ENCODE measurements at places on chromosomes 5 and 9.

DNA sequence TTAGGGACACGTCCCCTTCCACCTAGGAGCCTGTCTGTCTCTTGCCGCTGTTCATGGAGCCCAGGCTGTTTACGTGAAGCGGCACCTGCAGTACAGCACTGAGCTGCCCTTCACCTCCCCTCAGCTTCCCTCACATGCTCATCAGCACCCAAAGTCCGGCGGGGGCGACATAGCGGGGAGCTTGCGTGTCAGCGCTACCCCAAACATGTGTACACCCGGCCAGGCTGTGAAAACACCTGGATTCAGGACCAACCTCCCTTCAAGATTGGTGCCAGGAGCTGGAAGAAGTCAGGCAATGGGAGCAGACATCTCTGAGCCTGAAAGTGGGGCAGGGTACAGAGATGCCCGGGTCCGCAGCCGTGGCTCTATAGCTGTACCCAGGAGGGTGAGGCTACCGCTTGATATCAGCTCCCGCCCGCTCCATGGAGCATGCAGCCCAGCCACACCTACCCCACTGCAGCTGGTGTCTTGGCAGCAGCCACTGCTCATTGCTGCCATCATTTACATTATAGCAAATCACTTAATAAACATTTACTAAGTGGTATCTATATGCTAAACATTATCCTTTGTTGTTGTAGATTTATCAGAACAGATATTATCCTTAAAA, 712.1 kb downstream of the CDH9 start:
- DNase-seq: no peak

GRCh38 chr9:2209400-2209799, 194.3 kb downstream of the SMARCA2 start:
- DNase-seq: no peak

- DNase-seq: peak; percentile 34
Observed at GRCh38 chr5:115507681-115508080, 36.9 kb downstream of the FEM1C start.

DNA sequence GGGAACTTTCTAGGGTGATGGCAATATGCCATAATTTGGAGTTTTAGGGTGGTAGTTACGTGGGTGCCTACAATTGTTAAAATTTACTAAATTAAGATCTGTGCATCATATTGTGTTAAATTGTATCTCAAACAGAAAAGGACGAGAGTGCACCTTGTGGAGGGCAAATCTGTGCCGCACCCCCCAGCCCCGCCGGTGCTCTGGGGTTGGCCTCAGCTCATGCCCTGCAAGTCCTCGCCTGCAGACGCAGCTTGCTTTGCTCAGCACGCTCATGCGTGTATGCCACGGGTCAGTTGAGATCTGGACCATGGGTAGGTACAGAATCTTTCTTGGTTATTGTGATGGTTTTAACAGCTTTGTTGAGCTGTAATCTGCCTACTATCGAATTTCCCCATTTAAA, 33.7 kb upstream of the FCN1 start:
- DNase-seq: no peak

DNA sequence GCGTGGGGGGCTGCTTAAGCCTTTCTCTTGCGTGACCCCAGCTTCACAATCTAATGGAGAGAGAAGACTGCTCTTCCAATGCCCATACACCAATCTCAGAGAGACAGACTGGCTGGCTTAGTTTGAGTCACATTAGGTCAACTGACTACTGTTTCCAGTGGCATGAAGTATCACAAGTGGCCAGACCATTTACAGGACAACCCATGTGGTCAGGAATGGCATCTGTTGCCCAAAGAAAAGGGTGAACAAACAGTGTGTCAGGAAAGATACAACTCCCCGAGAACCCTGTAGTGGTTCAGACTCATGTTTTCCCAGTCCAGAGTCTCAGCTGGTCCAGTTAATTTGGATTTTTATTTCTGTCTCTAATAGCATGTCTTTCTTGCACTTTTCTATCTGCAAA, 177.4 kb upstream of the IL12B start:
- DNase-seq: no peak

DNA sequence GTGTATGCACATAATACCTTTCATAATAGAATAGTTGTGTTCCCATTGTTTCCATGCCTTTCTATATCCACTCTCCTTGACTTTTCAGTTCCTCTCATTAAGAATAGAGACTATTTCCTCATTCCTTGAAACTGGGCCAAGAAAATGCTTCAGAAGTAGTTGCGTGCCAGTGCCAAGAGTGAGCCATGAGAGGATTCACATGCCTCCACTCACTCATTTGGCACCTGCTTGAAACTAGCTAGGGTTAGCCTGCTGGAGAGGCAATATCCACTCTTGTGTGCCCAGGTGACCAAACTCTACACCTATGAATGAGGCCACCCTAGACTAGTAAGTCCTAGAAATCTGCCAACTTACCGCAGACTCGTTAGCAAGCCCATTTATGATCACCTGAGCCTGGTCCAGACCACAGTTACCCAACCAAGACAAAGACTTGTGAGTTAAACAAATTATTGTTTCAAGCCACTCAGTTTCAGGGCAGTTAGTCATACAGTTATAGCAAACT, 276.3 kb downstream of the EPB41L4A start:
- DNase-seq: no peak

- DNase-seq: no peak
Observed at GRCh38 chr9:125604196-125604595, 102.8 kb downstream of the MAPKAP1 start.

GRCh38 chr5:179819296-179820126, 1.2 kb upstream of the SQSTM1 start:
- DNase-seq: no peak

DNA sequence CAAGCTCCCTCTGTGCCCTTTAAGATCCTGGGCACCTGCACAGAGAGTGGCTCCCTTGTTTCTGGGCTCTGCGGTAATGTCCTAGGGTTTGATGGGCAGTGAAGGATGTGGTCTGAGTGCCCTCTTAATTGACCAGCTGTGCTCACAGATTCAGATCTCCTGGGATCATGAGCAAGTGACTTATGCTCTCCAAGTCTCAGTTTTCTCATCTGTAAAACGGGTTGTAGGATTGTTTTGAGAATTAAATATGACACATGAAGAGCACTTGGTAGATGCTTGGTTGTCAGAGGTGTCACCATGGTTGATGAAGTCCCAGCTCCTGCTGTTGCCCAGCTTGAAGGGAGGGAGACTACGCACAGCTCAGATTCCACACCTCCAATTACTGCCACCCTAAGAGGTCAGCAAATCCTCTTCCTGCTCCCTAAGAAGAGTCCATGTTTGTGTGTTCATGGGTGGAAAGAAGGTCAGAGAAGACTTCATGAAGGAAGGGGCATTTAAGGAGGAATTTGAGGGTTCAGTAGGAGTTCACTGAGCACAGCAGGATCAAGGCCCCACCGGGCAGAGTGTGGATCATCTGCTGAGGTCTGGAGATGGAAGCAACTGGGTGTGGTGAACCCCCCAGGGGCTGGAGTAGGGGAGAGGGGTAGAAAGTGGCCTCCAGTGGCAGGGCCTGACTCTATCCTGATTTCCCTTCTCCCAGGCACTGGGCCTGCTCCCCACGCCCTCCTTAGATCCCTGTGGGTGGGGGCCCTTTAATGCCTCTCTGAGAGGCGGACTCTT, 1.4 kb upstream of the PSD2 start:
- no peak for DNase-seq

DNA sequence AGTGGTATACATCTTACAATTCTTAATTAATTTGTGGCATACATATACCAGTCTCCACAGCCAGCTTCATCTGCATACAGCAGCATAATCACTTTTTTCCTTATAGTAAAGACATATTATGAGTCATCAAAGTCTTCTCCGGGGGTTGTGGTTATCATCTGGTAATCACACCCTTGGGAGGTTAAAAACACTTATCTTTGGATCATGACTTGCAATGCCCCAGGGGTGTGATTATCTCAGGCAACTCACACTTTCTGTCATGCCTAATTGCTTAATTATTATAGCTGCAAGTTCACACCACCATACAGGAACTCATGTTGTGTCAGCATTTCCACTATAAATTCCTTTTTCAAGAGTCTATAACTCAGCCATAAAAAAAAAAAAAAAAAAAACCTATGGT, 218.4 kb downstream of the ANXA1 start:
- no peak for DNase-seq

- no peak for DNase-seq
Observed at GRCh38 chr5:10596310-10596703, 32.4 kb downstream of the ANKRD33B start.

DNA sequence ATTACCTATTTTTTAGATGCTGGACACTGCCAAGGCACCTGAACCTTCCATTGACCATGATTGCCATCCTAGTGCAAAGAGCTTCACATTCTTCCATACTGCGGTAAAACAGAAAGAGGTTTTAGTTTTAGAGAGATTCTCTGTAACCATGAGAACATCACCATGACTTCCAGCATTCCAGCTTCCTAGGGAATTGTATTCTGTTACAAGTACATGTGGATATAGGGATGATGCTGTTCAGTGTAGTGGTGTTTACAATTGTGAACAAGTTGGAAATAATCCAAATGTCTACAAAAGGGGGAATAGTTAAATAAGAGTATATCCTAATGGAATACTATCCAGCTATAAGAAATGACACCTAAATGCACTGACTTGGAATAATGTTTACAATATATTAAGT, 22.4 kb downstream of the NIPSNAP3B start:
- DNase-seq: no peak

- DNase-seq: no peak
Observed at GRCh38 chr5:68225188-68225910, 9.8 kb downstream of the PIK3R1 start.

DNA sequence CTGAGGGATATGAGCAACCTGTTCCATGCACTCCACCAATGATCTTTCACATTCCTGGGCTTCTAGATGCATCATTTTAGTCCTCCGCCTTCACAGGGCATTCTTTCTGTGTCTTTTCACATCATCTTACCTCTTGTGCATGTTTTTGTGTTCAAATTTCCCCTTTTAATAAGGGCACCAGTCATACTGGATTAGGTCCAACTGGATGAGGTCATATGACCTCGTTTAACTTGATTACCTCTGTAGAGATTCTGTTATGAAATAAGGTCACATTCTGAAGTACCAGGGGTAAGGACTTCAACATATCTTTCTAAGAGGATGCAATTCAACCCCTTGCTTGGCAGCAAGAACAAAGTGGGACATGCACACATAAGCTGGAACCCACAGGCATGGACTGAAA, 335.3 kb upstream of the TLE4 start:
- DNase-seq: no peak

DNA sequence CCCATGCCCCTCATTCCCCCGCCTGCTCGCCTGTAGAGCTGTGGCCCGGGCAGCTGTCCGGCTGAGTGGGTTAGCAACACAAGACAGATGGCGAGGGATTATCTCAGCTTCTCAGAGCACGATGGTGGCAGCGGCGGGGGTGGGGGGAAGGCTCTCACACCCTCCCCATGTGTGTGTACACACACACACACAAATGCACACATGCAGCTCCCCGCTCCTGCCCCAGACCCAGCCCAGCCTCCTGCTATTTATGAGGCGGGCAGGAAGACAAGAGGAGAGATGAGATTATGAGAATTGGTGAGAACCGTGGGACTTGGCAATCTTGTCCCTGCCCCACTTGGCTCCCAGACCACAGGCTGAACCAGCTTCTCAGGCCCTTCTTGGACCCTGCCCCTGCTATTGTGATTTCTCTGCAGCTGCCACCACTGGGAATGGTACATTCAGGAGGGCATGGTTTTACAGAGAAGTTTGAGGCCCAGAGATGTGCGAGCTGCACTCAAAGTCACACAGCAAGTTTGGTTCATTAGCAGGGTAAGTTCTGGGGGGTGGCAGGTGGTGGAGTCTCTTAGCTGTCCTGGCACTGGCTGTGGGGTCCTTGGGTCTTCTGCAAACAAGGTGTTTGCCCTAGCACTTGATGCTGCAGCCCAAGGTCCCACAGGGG, 51.0 kb upstream of the PSD2 start:
- no peak for DNase-seq

- peak; percentile 43 for DNase-seq
Observed at GRCh38 chr9:33737811-33738606, 57.4 kb upstream of the PRSS3 start.

- no peak for DNase-seq
Observed at GRCh38 chr5:116626272-116626723, 51.7 kb upstream of the SEMA6A start.

DNA sequence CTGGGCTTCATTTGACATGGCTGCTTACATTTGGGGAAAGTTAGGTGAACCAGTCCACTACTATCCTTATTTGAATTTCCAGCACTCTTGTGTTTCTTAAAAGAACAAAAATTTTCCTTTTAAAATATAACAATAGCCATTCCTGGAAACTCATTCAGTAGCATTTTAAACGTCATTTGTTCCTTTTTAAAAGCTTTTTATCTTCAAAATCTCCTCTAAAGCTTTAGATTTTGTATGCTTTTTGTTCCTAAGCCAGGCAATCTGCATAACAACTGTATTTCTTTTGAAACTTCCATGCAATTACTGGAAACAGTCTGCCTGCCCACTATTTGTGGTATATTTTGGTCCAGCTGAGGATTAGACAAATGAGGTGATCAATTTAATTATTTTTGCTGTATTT, 172.2 kb upstream of the PLCXD3 start:
- DNase-seq: no peak

- DNase-seq: no peak
Observed at GRCh38 chr9:124625087-124625486, 117.9 kb upstream of the NR5A1 start.

DNA sequence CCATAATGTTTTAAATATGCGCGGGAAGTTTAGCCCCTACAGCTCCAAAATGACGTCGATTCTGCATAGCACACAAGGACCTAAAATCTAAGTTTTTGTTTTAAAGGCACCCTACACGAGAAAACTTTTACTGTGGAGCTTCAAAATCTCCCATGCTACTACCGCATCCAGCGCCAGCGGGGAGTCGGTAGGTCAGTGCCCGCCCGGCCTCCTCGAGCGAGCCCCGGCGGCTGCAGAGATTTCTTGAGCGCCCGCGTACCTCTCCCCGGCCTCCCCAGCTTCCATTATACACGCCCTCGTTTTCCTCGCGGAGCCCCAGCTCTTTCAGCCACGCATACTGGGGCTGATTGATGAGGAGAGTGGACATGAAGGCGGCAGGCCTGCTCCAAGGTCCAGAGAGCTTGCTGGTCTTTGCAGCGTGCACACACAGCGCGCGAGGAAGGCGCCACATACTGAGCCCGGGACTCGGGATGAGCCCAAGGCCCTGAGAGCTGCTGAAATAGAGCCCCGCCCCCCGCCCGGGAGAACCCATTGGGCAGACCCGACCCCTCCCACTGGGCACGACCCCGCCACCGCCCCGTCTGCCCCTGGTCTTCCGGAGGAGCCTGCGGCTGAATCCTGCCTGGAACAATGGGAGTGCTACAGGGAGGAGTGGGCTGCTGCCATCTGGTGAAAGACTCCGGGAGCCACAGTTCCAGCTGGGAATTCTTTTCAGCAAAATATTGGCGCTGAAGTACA, at the start of gene ALDH7A1:
TSS of gene ALDH7A1 (minus strand) at position 472 of the 738 bp plus-strand sequence. CDS start at position 451, 21 bp downstream.
- peak; percentile 75 for DNase-seq

- DNase-seq: no peak
Observed at GRCh38 chr5:134103998-134104654, 10.4 kb upstream of the TCF7 start.

GRCh38 chr9:7073706-7074105, 315.9 kb downstream of the KDM4C start:
- no peak for DNase-seq

- no peak for DNase-seq
Observed at GRCh38 chr9:27864644-27865438, 291.6 kb upstream of the C9orf72 start.

Data from amniotic stem cell (primary cell).